ENCODE measurements at places on chromosomes 6 and 20. TPM values are rescaled to one million over a fixed set of nuclear protein-coding genes. Genes with fewer than 3 reads are reported as not detected.

Gene GTSF1L
- total RNA-seq, result not detected

Gene ARFGAP1
- total RNA-seq, result 55.9 TPM

Gene SRSF3
- 136 TPM for total RNA-seq

Gene PNLDC1
- under 0.01 TPM for total RNA-seq

Gene LAMP5
- not detected for total RNA-seq

Gene MCHR2
- not detected for total RNA-seq

Gene LPA
- 0.24 TPM for total RNA-seq

Gene AKAP12
- total RNA-seq, result 1.3 TPM

Gene MCCD1
- not detected for total RNA-seq

Gene NKX2-4
- not detected for total RNA-seq

Gene PRKN
- total RNA-seq, result 0.64 TPM

Gene ALDH8A1
- 0.21 TPM for total RNA-seq

Gene ZFP57
- 1.1 TPM for total RNA-seq

Gene TULP4
- total RNA-seq, result 166 TPM

Gene SYCP2L
- 0.48 TPM for total RNA-seq

Gene ATP6V1G2
- 1.2 TPM for total RNA-seq

Gene TNXB
- 0.48 TPM for total RNA-seq

Gene APOM
- total RNA-seq, result 0.96 TPM

Gene CFAP206
- total RNA-seq, result 0.48 TPM

Gene OOEP
- total RNA-seq, result not detected

Gene BACH2
- 1.9 TPM for total RNA-seq

Gene F13A1
- under 0.01 TPM for total RNA-seq

Gene MPC1
- 16.4 TPM for total RNA-seq

Gene RAB32
- 123 TPM for total RNA-seq

Gene NFYA
- 14.9 TPM for total RNA-seq

Gene PDE7B
- total RNA-seq, result 0.24 TPM

Gene KAT14
- total RNA-seq, result 11.9 TPM

Gene CD2AP
- total RNA-seq, result 41.7 TPM

Gene CDC40
- 15.1 TPM for total RNA-seq

Gene DLK2
- total RNA-seq, result 5.3 TPM

Gene GSTA2
- total RNA-seq, result not detected

Gene ID4
- 1.2 TPM for total RNA-seq
